ENCODE measurements at places on chromosomes 7 and 10.

- DNase-seq = no peak
Observed at GRCh38 chr7:92425311-92425947, 21.9 kb upstream of the GATAD1 start.

GRCh38 chr7:29557954-29558353 lies 5.7 kb upstream of the PRR15 start:
- no peak for DNase-seq

GRCh38 chr7:139893999-139894398 lies 64.9 kb downstream of the TBXAS1 start:
- no peak for DNase-seq

GRCh38 chr10:8489232-8489631 lies 434.7 kb downstream of the GATA3 start:
- DNase-seq = no peak

- DNase-seq = no peak
Observed at GRCh38 chr7:32042900-32043299, 27.3 kb downstream of the PDE1C start.

DNA sequence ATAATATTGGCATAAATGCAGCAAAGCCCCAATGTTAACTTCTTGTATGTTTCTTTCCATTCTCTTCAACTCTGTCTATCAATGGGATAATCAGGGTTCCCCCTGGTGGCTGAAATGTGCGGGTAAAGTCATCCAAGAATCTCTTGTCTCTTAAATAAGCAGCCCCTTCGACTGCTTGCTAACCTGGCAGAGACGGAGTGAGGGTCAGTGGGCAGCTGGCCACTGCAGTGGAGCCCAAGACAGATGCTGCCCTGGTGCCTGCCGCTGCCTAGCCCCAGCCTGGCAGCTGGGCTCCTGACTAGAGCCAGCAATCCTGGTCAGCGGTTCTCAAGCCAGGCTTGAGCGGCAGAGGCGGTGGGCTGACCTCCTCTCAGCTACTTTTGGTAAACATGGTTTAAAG lies 248.9 kb downstream of the COBL start:
- no peak for DNase-seq

GRCh38 chr7:109449760-109450159 lies 880.1 kb downstream of the DNAJB9 start:
- no peak for DNase-seq

- DNase-seq = no peak
Observed at GRCh38 chr10:98096731-98097130, 37.7 kb upstream of the R3HCC1L start.
